ENCODE measurements at places on chromosomes 1 and 21. TPM values are rescaled to one million over a fixed set of nuclear protein-coding genes. Genes with fewer than 3 reads are reported as not detected.

GRCh38 chr1:192807211-192808162 lies 1.4 kb upstream of the RGS2 start:
- DNase-seq, result peak; percentile 49

Gene UBE2J2
- total RNA-seq, result 87.0 TPM

- no peak for DNase-seq
Observed at GRCh38 chr1:219900201-219900600, 28.2 kb downstream of the SLC30A10 start.

Gene DMBX1
- not detected for total RNA-seq

Gene RPTN
- total RNA-seq, result not detected

- DNase-seq, result peak; percentile 42
Observed at GRCh38 chr1:70033266-70033873, 172.0 kb downstream of the LRRC40 start.
